ENCODE measurements at places on chromosomes 4 and X.

DNA sequence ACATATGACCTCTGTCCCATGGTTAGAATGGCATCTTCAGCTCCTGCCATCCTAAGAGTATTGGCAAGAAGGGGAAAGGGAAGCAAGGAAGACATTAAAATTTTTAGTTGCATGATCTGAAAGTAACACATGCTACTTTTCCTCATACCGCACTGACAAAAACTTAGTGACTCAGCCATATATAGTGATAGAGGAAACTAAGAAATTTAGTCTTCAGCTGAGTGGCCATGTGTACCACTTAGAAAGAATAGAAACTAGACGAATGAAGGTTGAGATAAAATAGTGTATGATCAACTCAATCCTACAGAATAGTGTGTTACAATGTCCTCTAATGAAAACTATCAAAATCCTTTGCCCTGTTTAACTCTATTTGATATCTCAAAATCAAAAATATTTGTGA, 164.1 kb downstream of the PPP3CA start:
- no peak for DNase-seq

DNA sequence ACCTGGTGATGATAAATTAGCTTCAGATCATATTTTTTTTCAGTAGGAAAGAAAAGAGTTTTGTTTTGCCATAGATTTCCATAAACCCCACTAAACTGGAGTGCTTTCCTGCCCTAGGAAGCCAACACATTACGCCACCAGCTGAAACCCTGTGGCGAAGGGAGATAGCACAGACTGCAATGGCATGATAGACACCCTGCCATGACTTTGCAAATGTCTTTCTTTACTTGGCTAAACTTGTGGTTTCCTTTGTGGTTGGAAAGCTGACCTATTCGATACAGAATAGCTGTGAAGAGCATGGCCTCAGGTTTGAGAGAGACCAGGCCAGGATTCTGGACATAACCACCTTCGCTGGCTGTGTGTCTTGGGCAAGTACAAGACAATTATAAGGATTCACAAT, 19.1 kb downstream of the MFAP3L start:
- no peak for DNase-seq

DNA sequence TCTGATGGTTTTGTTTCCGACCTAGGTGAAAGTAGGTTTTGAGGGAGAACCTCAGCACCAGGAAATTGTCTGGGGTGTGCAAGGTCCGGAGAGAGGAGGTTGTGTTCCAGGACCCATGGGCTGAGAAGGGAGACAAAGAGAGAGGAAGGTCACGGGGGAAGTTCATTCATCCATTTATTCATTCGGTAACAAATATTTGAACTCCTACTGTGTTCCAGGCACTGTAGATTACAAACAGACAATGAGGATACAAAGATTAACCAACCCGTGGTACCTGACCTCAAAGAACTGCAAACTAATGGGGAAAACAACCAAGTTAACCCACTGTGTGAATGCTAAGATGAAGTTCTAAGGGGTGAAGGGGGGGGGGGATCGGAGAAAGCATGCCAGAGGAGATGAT, 1.8 kb upstream of the GPC3 start:
- no peak for DNase-seq

DNA sequence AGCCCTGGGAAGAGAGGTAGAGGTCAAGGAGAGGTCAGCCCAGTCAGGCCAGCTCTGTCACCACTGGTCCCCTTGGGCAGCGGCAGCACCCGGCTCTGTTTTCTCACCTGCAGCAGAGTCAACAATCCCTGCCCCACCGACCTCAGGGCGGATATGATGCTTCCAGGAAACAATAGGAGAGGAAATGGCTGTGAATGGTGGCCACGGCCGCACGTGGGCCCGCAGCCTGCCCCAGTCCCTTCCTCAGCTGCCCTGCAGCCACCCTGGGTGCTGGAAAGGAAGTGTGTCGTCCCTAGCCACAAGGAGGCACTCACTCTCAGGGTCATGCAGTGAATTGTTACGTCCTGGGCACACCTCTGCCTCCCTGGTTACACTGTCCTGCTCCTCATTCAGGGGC, 92.5 kb upstream of the ENPP6 start:
- DNase-seq, result no peak

DNA sequence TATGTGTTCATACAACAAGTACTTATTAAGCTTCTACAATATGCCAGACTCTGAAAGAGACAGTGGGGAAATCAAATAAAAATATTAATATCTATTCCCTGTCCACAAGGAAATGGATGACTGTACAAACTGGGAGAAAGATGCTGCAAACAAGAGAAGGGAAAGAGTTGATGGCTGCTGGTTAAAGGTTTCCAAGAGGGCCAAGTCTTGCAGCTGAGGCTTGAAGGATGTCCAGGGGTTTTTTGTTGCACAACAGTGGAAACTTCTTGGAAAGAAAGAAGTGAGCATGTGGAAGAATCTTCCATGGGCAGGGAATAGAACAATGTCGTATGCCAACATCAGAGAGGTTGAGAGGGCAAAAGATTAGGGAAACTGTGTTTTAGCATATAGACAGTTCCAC, 95.8 kb downstream of the MID1 start:
- DNase-seq, result no peak

GRCh38 chrX:81286608-81287007, 84.7 kb downstream of the SH3BGRL start:
- no peak for DNase-seq

DNA sequence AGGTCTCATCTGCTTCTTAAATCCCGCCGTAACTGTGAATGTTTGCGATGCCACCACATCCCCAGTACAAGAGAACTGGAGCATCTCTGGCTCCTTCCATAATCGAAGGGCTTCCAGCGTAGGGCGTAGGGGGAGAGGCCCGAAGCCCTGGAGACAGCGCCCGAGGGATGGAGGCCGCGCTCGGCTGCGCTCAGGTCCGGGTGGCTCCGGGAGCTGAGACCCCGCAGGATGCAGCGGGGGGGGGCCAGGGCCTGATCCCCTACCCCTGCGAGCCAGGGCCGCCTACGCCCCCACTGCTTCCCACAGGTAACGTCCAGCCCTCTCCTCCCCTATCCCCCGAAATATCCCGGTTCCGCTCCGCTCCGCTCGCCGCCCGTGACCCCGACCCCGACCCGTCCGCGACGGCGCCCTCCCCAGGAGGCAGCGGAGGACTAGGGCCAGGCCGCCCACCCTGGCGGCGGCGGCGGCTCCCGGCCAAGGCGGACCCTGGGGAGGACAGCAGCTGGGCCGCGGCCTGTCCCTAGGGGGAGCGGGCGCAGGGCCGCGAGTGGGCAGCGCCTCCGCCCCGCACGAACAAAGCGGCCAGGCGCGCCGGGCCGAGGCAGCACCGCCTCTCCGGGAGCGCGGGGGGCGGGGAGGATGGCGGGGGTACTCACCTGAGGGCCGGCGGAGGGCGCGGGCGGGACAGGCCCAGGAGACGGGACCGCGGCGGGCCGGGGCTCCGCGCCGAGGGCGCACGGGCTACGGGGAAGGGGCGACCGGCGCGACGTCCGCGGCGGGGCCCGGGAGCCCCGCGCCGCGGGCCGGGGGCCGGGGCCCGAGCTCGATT, 723 bp downstream of the WDFY3 start:
- no peak for DNase-seq

DNA sequence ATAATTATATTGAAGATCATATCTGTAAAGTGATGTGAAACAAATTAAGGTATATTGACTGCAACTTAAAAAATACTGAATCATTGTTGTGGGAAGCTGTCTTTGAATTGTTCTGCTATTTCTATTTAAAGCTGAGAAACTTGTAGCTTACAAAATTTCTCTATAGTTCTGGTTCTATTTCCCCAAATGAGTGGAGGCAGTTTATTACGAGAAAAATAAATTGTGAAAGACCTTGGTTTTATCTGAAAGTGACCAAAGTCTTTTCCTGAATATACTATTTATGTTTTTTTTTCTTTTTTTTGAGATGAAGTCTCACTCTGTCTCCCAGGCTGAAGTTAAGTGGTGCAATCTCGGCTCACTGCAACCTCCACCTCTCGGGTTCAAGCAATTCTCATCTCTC, 165.4 kb downstream of the SH3BGRL start:
- DNase-seq, result no peak

DNA sequence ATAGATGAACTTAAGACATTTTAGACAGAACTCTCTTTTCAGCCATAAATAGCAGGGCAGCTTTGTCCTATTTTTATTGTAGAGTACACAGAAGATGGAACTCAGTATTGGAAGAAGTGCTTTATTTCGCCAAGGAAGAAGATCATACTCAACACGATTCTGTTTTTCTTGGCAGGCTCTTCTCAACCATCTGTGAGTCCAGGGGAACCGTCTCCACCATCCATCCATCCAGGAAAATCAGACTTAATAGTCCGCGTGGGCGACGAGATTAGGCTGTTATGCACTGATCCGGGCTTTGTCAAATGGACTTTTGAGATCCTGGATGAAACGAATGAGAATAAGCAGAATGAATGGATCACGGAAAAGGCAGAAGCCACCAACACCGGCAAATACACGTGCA, 37.6 kb downstream of the KIT start:
- no peak for DNase-seq

DNA sequence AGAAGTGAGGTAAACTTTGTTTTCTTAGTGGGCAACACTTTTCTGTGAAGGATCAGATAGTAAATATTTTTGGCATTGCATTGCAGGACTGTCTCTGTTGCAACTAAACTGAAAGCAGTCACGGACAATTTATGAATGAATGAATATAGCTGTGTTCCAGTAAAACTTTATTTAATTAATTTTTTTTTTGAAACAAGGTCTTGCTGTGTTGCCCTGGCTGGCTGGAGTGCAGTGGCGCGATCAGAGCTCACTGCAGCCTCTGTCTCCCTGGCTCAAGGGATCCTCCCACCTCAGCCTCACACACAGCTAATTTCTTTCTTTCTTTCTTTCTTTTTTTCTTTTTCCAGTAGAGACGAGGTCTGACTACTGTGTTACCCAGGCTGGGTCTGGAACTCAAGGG, 15.8 kb downstream of the RBM10 start:
- no peak for DNase-seq

DNA sequence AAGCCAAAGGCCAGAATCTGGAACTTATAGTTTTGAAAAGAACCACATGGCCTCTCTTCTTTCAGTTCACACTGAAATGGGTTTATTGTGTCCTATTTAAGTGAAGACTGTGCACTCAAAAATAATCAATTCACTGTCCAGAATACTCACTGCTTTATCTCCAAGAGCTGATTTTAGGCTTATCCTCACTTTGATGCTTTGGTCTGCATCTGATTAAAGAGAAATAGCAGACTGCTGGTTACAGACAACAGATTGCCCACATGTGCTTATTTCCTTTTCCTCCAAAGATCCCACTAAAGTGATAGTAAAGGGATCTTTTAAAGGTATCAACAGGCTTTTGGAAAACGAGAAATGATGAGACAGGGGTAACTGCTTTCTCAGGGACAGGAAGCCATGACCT, 30.6 kb downstream of the ACE2 start:
- no peak for DNase-seq

- no peak for DNase-seq
Measured at GRCh38 chrX:39952989-39953388, 144.8 kb downstream of the BCOR start.

- no peak for DNase-seq
Measured at GRCh38 chr4:54187148-54187547, 41.9 kb upstream of the PDGFRA start.

Measured in stimulated activated CD8-positive, alpha-beta memory T cell treated with anti-CD3 and anti-CD28 coated beads, Interleukin-7, amount 100 ng/mL, for 24 hours (primary cell).